Stimulated activated CD4-positive, alpha-beta T cell treated with anti-CD3 and anti-CD28 coated beads, Interleukin-12 subunit alpha, Interleukin-12 subunit beta, amount 100 ng/mL, for 48 hours (primary cell): ENCODE measurements at places on chromosomes 7 and 10.

GRCh38 chr7:121002757-121003200 is 14.3 kb downstream of the CPED1 start:
- no peak for DNase-seq

- DNase-seq: no peak
Measured at GRCh38 chr7:21675255-21675654, 132.4 kb downstream of the DNAH11 start.

- DNase-seq: no peak
Measured at GRCh38 chr10:76675561-76675950, 962.1 kb downstream of the KCNMA1 start.

GRCh38 chr10:94193466-94193924 is 169.2 kb downstream of the NOC3L start:
- DNase-seq: no peak

GRCh38 chr10:124672181-124672638 is 72.0 kb downstream of the FAM53B start:
- no peak for DNase-seq
